ENCODE measurements at places on chromosomes 2 and 18.
A peak's percentile ranks its signal among the peaks of the same experiment; 100 is the strongest.

DNA sequence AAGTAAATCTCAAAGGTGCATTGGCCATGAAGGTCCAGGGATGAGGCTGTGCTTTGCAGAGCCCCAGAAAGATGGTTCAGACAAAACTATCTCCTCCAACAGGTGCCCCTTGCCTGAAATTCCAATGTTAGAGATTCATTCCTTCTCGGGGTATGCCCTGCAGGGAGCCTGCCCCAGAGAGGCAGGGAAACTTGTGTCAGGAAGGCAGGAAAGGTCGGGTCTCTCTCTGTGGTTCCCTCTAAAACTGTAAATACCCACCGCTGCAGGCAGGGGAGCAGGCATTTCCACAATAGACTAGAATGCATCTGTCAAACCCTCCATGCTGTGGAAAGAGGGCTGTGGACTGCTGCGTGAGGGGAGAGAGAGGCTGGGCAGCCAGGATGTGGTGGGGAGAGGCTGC is 207.8 kb upstream of the SMAD2 start:
- DNase-seq, result no peak

DNA sequence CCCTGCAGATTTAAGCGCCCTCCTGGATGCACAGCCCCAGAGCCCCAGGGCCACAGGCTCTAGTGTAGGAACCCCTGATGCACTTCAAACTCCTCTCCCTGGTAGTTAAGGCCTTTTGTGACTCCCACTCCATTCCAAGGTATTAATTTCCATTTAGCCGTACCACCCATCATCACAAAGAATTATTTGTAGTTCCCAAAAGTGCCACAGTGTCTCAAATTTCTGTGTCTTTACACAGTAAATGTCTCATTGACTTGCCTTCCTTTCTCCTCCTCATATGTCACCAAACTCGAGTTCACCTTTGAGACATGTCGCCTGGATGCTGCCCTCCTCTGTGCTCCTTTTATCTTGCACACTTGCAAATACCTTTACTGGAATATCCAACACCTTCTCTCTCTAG is 25.9 kb downstream of the PECR start:
- DNase-seq, result no peak

- DNase-seq, result peak; percentile 49
These were observed 51.1 kb downstream of the PAPOLG start for GRCh38 chr2:60806988-60807681.

- DNase-seq, result no peak
These were observed 6.7 kb downstream of the GBX2 start for GRCh38 chr2:236161531-236161930.

- no peak for DNase-seq
These were observed 68.8 kb downstream of the PTPRM start for GRCh38 chr18:7635948-7636347.

GRCh38 chr2:39059366-39059952 is 61.4 kb downstream of the SOS1 start:
- peak; percentile 74 for DNase-seq

DNA sequence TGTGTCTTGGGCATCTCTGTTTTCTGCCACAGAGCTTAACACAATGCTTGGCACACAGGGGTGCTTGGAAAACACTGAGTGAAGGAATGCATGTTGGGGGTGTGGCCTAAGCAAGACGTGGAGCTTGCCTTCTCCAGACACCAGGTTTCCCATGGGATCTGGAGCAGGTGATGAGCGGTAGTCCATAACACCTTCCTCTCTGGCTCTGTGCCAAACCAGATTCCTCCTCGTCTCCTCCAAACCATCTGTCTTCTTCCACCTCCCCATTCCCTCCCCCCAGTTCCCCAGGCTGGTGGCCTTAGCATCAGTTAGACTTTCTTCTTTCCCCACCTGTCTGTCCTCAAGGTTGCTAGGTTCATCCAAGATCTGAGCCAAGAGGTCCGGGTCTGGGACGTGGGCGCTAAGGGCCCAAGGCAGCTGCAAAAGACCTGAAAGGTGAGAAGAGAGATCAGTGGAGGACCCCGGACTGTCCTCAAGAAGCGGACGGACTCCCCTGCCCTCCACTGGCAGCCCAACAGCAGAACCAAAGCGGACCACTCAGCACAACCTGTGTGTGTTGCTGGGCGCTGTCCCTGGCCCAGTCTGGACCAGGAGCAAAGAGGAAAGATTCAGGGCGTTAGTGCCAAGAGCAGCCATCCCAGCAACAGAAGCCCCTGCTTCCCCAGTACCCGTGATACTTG is 1.2 kb upstream of the ITM2C start:
- no peak for DNase-seq

- no peak for DNase-seq
These were observed 13.8 kb downstream of the HS1BP3 start for GRCh38 chr2:20637147-20637546.

DNA sequence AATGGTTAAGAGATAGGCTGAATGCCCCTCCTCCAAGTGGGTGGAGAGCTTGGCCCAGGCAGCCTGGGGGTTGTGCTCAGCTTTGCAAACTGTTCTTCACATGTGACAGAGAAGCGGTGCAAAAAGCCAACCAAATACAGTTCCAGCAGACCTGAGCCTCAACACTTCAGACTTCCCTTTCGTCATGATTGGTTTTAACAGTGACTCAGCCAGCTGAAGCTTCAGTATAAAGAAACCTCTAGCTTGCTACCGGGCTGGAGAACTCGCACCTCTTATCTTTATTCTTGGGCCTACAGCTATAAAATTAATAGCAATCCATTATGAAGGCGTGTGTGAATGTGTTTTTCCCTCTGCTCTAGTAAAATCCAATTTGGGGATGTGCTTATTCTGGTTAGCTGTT is 20.0 kb downstream of the SETBP1 start:
- DNase-seq, result peak; percentile 48

- no peak for DNase-seq
These were observed 123.5 kb downstream of the OSBPL6 start for GRCh38 chr2:178317811-178318210.

DNA sequence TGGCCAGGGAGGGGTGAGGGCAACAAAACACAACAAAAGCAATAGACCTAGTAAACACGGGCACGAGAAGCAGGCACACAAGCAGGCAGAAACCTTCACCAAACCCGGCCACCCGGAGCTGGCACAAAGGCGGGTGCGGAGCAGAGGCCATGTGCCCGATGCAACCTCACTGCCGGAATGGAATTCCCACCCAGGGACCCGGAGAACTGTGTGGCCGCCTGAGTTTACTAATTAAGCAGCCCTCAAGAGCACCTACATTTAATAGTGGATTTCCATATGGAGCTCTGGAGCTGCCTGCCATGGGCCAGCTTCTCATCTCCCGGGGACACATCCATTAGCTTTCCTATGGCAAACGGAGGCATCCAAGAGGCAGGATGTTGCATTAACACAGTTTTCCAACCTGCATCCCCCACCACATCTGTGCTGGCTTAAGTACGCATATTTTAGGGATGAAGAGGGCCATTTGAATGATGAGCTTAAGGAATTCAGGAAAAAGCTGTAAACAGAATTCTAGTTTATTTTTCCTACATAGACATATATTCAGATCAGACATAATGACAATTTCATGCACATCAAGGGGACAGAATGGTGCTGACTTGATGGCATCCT is 104.5 kb upstream of the SMIM21 start:
- DNase-seq, result no peak

- no peak for DNase-seq
These were observed 283.6 kb downstream of the CYP26B1 start for GRCh38 chr2:71864085-71864484.

- DNase-seq, result no peak
These were observed 381.8 kb upstream of the NRXN1 start for GRCh38 chr2:51413726-51414125.

GRCh38 chr2:100880730-100881129 is 60.8 kb downstream of the NPAS2 start:
- DNase-seq, result no peak

DNA sequence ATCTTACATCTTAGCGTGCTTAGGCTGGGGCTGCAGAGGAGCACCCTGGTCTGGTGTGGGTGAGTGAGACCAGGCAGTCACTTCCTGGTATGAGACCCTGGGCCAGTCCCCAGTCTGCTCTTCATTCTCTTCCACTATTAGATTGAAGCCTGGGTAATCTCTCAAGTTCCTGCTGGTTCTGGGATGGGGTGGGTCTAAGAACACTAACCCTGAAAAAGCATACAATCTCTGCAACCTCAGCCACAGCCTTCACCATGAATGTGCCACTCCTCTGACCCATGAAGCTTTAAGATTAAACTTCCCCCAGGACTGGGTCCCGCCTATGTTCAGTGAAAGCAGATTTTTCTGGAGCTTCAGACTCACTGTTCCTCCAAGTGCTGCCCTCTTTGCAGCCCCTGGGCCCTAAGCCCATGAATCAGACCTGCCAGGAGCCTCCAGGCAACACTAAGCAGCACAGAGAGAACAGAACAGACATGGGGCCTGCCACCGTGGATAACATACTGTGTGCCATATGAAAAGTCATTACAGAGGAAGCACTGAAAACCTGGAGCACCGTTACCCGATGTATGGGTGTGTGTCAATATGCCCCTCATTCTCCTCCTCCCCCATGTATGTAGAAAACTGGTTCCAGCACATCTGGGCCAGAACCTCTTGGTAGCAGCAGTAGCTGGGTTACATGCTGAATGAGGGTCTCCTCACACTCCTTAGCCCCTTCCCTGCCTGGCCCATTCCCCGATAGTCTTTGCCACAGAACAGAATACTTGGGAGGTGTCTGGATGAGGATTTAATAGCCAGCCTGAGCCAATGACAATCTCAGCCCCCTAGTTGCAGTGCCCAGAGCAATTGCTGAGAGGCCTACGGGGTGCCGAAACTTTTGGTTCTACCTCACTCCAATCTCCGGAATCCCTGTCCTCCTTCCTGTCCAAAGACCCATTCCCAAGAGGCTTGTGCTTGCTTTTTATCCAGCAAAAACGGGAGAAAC is 2.7 kb upstream of the SIX2 start:
- no peak for DNase-seq

- no peak for DNase-seq
These were observed 271.1 kb upstream of the VWC2L start for GRCh38 chr2:214139630-214140284.

GRCh38 chr2:189248141-189248540 is 68.6 kb upstream of the COL5A2 start:
- no peak for DNase-seq

DNA sequence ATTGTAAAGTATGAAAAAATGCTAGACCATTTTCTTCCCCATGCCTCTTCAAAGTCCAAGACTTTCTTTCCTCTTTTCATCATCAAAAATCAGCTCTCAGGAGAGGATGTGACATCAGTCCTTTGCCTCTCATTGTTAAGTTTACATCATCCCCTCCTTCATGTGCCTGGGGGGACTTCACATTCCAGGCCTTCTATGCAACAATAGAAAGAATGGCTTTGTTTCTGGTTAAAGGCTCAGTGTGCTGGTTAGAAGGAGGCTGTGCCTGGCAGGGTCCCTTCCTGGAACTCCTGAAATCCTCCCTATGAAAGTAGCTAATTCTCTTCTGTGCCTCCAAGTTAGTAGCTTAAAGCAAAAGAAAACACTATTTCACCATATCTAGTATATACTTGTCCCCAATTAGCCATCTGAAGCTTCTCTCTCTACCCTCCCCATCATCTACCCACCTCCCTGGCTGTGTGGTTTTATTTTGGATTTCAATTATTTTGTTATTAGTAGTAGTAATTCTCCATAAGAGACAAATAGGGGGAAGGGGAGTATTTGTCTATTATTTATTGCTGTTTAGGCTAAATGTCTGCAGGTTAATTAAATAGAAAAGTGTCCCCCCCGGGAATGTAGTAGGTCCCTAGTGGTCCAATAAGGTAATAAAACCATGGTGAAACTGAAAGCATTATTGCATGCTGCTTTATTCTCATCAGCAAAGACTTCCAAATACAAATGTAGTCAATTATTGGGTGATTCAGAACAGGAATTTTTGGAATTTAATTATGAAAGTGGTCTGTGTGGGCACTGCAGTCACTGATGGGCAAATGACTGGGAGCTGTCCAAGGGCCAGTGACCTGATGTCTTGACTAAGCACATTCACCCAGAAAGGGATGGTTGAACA is 69.0 kb downstream of the CPO start:
- DNase-seq, result no peak

GRCh38 chr2:77629539-77629938 is 107.4 kb upstream of the LRRTM4 start:
- no peak for DNase-seq

- no peak for DNase-seq
These were observed 14.0 kb downstream of the SLC14A2 start for GRCh38 chr18:45628979-45629958.

DNA sequence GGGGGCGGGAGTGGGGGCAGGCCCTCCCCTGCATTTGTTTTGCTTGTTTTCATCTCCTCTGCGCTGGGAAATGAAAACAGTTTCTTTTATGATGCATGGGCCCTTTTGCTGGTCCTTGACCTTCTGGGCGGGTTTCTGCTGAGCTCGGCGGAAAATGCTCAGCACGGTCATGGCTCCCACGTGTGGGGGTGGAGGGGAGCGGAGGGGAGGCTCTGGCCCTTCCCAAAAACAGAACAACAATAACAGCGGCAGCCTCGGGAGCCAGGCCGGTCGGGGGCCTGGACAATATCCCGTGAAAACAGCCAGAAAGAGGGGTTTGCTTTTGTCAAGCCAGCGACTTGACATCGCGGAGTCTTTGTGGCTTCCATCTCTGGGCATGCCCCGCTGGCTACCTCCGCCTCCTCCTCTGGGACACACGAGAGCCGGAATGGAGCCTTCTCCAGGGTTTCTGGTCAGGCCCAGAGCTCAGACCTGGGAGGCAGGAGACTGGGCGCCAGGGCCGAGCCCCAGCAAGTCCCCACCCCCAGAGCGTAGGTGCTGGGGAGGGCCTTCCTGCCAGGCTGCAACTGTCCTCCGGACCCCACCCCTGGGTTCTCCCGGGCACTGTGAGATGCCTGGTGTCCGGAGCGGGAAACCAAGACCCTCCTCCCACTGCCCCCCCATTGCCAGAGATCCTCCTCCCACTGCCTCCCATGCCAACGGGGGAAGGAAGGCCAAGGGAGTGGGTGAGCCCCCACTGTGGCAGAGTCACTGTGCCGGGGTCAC is 35.9 kb upstream of the SNED1 start:
- no peak for DNase-seq
